ENCODE measurements at places on chromosomes 12 and 14.

DNA sequence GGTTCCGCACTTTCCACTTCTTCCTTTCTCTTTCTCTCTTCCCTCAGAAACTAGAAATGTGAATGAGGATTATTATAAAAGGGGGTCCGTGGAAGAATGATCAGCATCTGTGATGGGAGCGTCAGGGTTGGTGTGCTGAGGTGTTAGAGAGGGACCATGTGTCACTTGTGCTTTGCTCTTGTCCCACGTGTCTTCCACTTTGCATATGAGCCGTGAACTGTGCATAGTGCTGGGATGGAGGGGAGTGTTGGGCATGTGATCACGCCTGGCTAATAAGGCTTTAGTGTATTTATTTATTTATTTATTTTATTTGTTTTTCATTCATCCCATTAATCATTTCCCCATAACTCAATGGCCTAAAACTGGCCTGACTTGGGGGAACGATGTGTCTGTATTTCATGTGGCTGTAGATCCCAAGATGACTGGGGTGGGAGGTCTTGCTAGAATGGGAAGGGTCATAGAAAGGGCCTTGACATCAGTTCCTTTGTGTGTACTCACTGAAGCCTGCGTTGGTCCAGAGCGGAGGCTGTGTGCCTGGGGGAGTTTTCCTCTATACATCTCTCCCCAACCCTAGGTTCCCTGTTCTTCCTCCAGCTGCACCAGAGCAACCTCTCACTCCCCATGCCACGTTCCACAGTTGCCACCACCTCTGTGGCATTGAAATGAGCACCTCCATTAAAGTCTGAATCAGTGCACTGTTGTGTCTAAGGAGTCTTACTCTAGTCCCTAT lies 4.6 kb upstream of the ATN1 start:
- no peak for DNase-seq

DNA sequence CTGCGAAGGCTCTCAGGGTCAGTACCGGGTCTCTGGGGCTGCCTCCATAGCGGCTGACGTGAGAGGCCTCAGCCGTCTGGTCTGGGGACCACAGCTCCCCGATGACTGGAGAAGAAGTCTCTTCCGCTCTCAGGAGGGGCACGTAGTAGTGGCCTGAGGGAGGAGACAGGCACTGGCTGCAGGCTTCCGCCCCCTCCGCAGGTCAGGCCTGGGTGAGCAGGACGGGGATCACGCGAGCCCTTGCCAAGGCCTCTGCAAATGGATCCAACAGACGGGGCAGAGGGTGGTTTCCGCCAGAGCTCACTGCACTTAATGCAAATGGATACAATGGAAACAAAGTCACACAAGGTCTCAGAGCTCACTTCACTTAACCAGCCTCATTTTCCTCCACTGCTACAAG lies 24.7 kb downstream of the ANKLE2 start:
- DNase-seq, result no peak

- DNase-seq, result no peak
These were observed 242.9 kb downstream of the CHST11 start for GRCh38 chr12:104699489-104700190.

GRCh38 chr14:33738491-33738890 lies 212.4 kb downstream of the EGLN3 start:
- DNase-seq, result no peak

- no peak for DNase-seq
These were observed 35.1 kb downstream of the SCN8A start for GRCh38 chr12:51626115-51626514.

DNA sequence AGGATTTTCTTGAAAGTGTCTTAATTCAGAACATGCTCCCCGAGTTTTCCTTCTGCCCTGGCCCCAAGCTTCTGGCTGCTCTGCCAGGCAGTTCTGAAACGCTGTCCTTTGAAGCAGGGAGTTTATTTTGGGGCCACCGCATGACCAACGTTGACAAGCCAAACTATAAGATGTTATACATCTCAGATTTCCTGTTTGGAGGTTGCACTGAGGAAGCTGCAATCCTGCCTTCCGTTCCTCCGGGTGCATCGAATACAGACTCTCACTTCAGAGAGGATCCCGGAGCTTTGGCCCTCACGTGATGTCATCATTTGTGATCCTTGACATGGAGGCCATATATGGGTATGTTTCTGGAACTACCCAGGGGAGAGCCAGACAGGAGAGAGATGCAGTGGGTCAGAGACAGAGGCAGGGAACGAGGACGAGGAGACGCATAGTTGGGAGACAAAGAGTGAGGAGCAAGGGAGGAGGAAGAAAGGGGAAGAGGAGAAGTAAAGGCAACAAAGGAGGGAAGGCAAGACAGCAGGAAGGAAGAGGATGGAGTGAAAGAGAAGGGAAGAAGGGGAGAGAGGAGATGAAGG lies at the start of gene ASB2:
Gene ASB2 (minus strand): TSS at position 94 of the 581 bp plus-strand sequence. CDS start 12,031 bp downstream, outside the sequence.
- DNase-seq, result no peak

Data from RPMI8226 (cell line).